ENCODE measurements at places on chromosomes 5 and 9. TPM values are rescaled to one million over a fixed set of nuclear protein-coding genes. Genes with fewer than 3 reads are reported as not detected.

Gene SMARCA2
- total RNA-seq, result 23.7 TPM

Gene KIAA0825
- total RNA-seq, result 0.51 TPM

Gene PCDHB14
- total RNA-seq, result 0.40 TPM

DNA sequence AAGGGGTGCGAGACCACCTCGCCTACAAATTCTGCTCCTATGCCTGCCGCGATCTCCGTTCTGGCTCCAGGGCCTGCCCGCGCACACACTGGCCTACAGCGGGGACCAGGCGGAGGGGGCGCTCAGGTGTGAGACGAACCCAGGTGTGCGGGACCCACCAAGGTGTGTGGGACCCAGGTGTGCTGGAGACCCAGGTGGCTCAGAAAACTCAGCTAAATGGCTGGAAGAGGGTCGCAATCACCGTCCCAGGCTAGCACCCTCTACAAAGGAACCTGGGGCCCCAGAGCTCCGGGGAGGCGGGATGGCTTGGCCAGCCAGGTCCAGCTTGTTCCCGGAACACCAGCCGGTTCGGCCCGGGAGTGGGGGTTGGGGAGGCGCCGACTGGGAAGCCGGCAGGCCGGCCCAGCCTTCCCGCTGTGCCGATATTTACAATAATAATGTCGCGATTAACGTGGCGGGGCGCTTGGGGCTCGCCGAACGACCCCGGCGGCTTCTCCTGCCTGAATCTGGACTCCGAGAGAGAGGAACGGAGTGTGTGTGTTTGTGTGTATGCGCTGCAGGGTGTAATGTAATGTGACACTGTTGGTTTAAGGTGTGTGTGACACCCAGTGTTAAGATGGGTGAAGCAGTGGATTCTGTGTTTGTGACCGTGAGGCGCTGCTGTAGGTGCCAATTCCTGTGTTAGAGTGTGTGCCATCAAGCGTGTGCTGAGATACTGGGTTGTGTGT, 1.4 kb downstream of the PCDH1 start:
- DNase-seq, result no peak

DNA sequence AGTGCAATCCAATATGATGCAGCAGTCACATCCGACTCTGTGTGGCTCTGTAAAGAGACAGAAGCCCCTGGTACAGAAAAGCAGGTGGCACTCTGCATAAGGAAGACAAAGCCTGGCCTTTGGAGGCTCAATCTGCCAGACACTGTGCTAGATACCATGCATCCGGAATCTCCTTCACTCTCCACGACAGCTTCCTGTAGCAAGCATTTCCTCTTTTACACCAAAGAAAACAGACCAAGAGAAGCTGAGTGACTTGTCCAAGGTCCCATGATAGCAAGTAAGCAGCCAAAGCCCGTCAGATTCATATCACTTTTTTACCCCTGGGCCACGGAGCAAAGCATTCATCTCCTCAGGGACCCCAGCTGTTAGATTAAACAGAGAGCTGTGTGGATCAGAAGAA, 64.2 kb upstream of the SMIM23 start:
- no peak for DNase-seq

- DNase-seq, result no peak
These were observed 38.3 kb upstream of the TNFSF8 start for GRCh38 chr9:114968671-114969070.

- no peak for DNase-seq
These were observed 38.0 kb downstream of the RIGI start for GRCh38 chr9:32487981-32488380.

All from HepG2 (cell line).